Foreskin fibroblast (primary cell): ENCODE measurements at places on chromosomes 5 and 9.

GRCh38 chr9:72346333-72346732 is 18.7 kb downstream of the ZFAND5 start:
- no peak for DNase-seq

DNA sequence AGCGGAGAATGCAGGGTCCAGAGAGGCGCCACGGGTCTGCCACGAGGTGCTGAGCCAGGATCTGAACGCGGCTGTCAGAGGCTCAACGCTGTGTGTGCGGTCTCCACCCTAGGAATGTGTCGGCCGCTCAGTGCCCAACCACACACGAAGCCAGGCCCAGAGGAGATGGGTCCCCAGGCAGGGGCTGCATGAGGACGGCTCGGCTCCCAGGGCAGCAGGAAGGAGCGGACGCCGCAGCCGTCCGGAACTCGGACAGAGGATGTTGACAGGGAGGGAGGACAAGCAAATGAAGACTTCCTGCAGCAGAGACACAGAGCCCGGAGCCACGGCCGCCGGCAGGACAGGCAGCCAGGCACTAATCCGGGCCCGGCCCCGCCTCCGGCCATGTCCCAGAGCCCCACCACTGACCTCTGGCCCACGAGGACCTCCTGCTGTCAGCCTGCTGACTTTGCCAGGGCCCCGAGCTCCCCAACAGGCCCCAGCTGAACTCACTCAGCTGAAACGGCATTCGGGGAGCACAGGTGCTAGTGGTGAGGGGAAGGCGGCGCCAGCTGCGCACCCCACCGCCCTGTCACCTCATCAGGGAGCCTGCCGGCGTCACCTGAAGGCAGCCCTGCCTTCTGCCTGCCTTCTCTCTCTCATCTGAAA is 12.7 kb downstream of the VAV2 start:
- DNase-seq, result peak; percentile 66

- no peak for DNase-seq
Observed at GRCh38 chr9:119781886-119782285, 412.7 kb upstream of the BRINP1 start.

DNA sequence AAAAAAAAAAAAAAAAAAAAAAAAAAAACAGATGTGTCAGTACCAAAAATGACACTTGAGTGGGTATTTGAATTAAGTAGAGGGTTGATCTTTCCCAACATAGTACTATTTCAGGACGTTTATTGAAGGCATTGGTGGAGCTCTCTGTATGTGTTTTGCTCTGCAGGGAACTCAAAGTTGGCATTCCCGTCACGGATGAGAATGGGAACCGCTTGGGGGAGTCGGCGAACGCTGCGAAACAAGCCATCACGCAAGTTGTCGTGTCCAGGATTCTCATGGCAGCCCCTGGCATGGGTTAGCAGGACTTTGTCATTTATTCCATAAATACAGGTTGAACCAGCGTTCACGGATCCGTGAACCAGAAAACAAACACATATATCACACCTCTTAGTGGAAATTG is 34.9 kb downstream of the SFXN1 start:
- no peak for DNase-seq
